Omental fat pad (tissue), 4 donors: ENCODE measurements at places on chromosomes 7 and 10. TPM values are rescaled to one million over a fixed set of nuclear protein-coding genes. Genes with fewer than 3 reads are reported as not detected.

DNA sequence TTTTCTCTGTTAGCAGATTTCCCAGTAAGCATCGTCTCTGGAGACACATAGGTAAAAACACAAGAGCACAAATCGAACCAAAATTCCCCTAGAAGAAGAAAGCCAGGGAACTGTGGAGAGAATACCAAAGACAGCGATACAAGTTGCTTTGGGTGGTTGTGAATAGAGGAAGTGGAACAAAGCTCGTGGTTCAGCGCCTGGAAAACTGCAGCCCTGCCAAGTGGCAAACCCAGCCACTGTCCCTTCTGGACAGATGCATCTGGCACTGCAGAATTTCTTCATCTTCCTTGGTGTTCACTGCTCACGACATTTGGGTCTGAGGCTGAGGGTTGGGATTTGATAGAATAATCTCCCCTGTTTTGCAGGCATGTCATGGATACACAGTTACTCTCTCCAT, 733.8 kb downstream of the PARD3 start:
- no peak for DNase-seq

- DNase-seq, result no peak
Measured at GRCh38 chr7:100752994-100753393, 19.6 kb downstream of the ZAN start.

DNA sequence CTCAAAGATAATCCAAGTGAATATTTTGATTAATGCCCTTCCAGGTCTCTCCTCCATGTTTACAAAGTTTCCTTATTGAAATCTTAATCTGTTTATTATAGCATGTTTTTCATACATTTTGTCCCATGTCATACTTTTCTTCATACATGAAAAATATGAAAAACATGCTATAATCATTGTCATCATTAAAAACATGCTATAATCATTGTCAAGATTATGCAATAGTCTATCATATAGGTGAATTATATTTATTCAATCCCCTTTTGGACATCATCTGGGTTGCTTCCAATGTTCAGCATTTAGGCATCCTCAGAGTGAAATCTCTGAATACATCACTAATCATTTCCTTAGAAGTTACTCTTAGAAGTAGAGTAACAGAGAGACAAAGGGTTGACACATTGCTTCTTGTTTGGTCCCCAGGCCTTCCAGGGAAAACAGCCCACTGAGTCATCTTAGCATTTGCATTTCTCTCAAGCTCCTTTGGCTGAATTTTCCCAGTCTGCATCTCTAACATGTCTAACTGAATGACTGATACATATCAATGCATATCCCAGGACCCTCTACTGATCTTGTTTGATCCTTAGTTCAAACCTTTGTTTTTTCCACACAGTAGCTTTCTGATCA, 87.0 kb downstream of the SGMS1 start:
- no peak for DNase-seq

DNA sequence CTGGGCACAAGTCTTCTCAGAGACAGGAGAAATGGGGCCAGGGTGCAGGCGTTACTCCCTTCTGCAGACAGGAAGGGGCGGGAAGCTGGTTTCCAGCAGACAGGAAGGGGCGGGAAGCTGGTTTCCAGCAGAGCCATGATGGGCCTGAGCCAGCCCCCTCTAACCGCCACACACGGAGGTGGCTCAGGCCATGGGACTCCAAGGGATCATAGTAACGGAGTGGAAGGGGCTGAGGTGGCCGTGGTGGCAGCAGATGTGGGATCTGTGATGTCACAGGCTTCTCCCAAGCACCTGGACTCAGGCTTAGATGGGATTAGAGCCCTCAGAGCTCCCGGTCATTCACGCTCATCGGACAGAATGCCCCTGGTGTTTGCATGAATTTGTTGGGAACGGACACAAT, 177.8 kb downstream of the USP6NL start:
- no peak for DNase-seq

DNA sequence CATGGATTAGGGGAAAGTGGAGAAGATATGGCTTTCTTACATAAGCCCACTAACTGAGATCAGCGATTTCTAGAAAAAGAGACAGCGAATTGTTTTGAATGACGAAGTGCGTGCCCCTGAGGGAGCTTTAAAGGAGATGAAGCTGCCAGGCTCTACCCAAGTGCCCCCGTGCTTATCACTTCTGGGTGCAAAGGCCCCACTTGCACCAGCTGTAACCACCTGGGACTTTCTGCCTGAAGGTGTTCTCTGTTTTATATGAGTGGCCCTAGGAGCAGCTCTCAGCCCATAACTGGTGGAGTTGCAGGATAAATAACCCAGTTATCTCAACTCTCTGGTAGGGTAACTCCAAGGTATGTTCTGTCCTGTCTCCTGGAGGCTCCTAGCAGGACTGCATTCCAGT, 20.4 kb upstream of the CARD11 start:
- no peak for DNase-seq

- DNase-seq, result no peak
Measured at GRCh38 chr10:97399843-97400545, 1.1 kb downstream of the RRP12 start.

- DNase-seq, result no peak
Measured at GRCh38 chr10:131673396-131673795, 227.4 kb upstream of the PPP2R2D start.

DNA sequence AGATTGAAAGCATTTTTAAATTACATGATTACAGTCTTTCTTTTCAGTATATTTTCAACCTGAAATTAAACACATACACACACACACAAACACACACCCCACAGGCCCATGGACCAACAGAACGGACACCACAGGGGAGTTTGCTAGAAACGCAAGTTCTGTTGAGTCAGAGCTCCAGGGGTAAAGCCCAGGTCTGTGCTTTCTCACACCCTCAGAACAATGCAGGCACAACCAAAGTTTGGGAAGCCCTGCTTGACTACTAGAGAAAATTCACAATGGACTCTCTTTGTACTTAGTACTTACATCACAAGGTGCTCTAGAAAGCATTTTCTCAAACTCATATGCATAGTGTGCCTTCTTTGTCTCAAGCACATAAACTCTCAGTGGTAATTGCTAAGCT, 704.0 kb upstream of the IGFBP3 start:
- no peak for DNase-seq

DNA sequence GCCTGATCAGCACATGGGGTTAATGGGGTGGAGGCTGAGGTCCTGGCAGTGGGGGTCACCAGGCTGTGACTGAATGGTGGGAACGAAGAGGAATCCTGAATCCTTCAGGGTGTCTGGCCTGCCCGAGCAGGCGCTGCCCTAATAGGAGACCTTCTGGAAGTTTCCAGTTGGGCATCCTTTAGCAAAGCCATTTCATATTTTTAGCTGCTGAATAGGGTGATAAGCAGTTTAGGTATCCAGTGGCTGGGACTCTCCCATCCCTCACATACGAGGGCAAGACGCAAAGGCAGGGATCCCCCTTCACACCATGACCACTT, 159.3 kb downstream of the SH3PXD2A start:
- DNase-seq, result no peak

- no peak for DNase-seq
Measured at GRCh38 chr7:47211519-47211973, 370.4 kb downstream of the TNS3 start.

DNA sequence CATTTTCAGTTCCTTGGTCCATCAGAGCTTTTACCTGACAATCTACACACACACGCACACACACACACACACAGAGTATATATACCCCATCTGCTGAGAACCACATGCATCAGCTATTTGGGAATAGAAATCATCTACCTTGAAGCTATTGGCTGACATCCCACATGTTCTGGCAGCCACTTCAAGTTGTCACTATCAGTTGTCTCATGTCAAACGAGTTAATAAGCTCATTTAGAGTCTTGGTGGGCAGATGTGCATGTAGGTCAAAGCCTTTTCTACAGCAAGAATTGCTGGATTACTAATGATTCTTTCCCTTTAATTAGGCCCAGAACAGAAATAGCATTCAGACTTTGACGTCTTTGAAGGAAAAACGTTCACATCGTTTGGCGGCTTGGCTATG, 36.8 kb downstream of the COL28A1 start:
- no peak for DNase-seq

DNA sequence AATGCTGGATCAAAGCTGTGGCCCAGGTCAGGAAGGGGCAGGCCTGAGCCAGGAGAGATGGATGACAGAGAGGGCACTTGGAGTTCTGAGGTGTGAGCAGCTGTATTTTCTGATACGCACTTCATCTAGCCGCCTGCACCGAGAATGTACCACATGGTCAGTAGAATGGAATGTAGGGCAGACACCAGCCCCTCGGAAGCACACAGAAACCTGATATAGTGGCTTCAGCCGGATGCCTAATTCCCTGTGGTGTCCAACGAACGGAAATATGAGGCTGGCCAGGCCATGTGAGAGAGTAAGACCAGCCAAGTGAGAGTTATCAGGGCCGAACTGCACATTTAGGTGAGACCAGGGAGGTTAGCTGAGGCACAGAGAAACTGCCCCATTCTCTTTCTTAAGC, 46.7 kb upstream of the PLCE1 start:
- DNase-seq, result no peak

DNA sequence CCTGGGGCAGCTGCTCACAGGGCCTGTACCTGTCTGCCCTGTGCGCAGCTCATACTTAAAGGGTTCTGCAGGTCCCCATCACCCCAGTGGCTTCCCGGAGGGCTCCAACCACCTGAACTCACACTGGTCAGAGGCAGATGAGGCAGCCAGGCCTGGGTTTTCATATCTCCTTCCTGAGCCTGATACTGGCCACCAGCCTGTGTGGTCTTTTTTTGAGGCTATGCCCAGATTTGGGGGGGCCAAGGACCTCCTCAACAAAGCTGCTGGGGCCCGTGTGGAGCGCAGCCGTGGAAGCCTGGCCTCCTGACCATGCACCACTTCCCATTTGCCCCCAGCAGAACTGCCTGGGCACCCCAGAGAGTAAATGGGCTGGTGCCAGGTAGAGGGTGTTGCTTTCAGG, 25.7 kb downstream of the PNLIPRP2 start:
- DNase-seq, result no peak

DNA sequence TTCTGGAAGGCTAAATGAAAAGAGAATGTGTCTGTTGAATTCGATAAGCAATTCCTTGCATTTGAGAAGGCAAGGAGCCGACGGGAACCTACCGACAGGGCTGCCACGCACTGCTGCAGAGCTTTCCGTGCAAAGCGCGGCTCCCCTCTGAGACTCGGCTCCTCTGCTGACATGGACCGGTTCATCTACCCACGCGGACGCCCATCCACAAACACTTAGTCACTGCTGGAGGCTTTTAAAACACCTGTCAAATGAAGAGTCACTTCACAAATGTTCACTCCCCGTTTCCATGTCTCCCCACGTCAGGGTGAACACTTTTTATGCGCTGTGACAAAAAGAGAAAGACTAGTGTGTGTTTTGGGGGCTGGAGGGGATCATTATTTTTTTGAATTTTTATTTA, 32.0 kb downstream of the AMZ1 start:
- DNase-seq, result no peak

DNA sequence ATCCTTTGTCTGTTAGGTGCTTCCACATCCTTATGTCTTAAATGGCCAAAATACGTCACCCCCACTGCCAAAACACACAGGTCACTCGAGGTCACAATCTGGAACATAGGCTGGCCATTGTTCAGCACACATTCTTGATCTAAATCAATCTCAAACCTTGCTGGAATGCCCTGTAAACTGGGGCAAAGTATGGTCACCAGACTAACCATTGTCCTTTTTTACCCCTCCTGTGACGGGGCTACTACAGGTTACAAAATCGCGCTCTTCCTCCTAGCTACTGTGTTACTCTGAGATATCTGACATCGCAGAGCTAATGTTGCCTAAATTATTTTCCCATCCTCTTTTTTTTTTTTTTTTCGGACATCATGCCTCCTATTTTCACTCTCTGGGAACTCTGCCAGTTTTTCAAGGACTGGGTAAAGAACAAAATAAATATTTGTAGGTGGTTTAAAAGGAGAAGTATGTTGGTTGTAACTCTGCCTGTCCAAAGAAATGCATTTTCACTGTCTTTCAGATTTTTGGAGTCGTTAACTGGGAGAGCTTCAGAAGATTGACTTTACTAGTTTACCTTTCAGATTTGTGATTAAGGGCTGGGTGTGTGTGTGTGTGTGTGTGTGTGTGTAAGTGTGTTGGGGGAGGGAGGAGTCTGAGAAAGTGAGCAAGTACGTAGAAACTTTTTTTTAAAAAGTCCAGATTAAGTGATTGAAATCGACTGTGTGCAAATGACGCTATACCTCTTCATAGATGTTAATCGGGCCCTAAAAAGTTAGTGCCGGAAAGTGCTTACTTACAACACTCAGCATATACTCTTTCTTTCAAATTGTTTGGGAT, 942 bp upstream of the KIAA1217 start:
- no peak for DNase-seq

DNA sequence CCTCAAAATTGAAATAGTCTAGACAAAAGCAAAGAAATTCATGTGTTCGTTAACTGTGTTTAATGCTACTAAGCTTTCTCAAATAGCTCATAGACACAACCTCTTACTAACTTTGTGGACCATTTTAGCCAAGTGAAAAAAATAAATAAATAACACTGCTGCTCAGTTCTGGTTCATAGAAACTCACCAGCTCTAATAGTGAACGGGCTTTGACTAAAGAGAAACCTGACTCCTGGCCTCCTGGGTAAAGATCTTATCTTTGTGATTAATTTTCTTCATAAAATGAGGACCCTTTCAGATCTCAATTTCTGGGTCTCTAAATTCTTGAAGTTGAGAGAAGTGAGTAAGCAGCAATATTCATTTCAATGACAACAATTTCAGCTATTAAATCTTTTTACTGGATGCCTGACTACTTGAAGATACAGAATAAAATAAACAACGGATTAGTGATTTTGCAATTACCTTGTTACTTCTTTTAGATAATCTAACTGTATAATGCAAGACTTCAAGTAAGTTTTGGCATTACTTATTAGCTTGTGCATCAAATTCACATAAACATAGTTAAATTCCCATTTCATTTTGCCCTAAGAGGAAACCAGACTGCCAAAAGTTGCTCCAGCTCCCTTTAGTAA, 3.1 kb downstream of the CADPS2 start:
- DNase-seq, result no peak

DNA sequence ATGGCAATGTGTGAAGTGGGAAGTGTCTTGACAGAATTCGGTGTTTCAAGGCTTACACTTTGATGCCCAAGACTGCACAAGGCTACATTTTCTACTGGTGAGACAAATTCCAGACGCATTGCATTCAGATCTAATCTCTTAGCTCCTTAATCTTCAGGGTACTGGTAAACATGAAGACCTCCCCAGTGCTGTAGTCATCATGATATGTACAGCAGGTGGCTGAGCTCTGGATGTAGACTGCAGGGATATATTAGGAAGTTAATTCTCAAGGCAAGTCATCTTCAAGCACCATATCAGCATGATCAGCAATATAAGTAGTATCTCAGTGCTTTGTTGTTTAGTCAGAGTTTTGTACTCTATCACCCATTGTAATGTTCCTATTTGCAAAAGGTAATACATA, 61.8 kb downstream of the IKZF1 start:
- DNase-seq, result no peak

Gene DNAJB6
- 102 TPM for total RNA-seq

Gene HOXA13
- not detected for total RNA-seq

Gene HPS1
- total RNA-seq, result 46.0 TPM

Gene GRID2IP
- not detected for total RNA-seq

Gene NPY4R
- total RNA-seq, result not detected

Gene PRSS37
- not detected for total RNA-seq

Gene CEP55
- 3.2 TPM for total RNA-seq

Gene SCIN
- total RNA-seq, result 4.3 TPM

Gene MRPL32
- total RNA-seq, result 61.8 TPM

Gene OR9A2
- not detected for total RNA-seq
